ENCODE measurements at places on chromosomes 6 and 20.
A peak's percentile ranks its signal among the peaks of the same experiment; 100 is the strongest.

DNA sequence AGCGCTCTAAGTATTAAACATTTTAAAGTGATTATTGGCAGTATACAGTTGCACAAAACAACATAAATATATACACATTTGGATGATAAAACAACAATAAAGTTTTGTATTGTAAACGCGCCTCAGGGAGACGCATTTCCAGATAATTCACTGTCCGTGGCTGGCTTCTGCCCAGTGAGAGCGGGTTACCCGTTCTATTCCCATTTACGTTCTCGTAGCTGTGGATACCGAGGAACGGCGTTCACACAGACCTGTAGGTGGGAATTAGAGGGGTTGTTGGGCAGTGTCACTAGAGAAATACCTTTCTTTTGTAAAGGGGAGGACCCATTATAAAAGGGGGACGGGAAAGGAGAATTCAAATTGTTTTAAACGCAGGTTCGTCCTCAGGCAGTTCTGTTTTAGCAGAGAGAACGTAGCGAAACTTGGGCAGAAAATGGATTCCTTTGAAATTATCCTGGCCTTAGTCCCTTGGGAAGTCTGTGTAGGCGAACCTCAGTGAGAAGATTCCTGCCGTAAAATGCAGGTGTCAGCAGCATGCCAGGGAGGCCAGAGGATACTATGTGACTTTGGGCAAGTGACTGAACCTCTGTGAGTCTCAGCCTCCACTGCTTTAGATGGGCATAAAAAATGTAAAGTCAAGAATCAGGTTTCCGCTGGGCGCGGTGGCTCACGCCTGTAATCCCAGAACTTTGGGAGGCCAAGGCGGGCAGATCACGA is 756 bp downstream of the MTG2 start:
- DNase-seq = peak; percentile 1

DNA sequence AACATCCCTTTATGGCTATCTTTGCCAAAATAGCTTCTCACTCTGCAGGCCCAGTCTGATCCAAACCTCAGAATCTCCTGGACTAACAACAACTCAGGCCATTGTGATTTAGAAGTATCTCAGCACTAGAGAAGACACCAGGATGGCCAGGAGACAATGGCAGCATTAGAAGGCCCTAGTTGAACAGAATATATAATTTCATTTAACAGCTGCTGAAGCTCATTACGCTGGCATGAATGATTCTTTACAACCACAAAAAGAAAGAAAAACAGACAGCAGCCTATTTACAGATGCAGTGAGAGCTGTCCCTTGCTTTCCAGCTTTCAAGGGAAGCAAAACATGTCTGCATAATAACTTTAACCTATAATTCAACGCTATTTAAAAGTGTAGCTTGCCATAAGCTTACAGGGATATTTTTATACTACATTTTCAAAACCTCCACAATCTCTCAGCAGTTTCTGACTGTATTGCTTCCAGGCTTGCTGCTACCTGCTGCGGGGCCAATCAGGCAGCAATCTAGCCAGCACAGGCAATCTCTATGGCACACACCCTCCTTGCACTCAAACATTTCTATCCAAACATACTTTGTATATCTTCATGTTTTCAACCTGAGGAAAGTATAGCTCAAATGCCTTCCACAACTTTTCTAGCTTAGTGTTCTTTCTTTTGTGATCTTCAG is 107.3 kb downstream of the OGFRL1 start:
- no peak for DNase-seq

GRCh38 chr20:38293491-38294065 is 10.4 kb upstream of the BPI start:
- no peak for DNase-seq

- no peak for DNase-seq
Observed at GRCh38 chr6:66940003-66940402, 1233.0 kb upstream of the EYS start.

GRCh38 chr6:108287373-108287772 is 7.5 kb upstream of the AFG1L start:
- DNase-seq = no peak

DNA sequence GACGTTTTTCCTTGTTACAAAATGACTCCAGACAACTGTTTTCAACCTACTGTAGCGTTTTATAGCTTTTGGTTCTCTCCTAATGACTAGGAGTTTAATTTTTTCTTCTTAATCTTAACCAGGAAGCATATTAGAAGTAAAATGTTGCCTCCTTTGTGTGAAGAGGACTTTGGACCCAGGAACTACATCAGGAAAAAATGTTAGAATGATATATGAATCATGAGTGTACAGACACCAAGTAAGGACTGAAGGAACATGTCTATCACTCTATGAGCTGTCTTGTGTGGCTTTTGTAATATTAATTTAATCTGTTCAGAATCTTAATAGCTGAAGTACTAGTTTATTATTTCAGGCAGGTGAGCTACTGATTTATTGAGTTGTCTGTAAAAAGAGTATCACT is 71.0 kb upstream of the MARCKS start:
- no peak for DNase-seq

- no peak for DNase-seq
Observed at GRCh38 chr6:67467341-67467740, 1167.7 kb upstream of the ADGRB3 start.

GRCh38 chr6:99148111-99148510 is 200.4 kb upstream of the FBXL4 start:
- no peak for DNase-seq

- DNase-seq = no peak
Observed at GRCh38 chr20:64106981-64107735, at the start of gene NPBWR2. NPBWR2 (minus strand) TSS chr20:64107565; CDS start chr20:64106831, 734 bp downstream.

- peak; percentile 95 for DNase-seq
Observed at GRCh38 chr20:35768731-35769664, 2.8 kb upstream of the PHF20 start.

DNA sequence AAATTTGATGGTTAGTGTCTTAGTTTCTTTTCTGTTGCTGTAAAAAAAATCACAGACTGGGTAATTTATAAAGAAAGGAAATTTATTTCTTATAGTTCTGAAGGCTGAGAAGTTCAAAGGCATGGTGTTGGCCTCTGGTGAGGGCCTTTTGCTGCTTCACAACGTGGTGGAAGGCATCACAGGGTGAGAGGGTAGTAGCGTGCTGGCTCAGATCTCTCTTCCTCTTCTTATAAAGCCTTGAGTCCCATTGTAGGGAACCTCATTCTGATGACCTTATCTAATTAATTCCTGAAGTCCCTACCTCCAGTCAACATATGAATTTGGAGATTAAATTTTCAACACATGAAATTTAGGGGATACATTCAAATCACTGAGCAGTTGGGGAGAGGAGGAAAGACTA is 62.0 kb downstream of the ARID1B start:
- DNase-seq = no peak

DNA sequence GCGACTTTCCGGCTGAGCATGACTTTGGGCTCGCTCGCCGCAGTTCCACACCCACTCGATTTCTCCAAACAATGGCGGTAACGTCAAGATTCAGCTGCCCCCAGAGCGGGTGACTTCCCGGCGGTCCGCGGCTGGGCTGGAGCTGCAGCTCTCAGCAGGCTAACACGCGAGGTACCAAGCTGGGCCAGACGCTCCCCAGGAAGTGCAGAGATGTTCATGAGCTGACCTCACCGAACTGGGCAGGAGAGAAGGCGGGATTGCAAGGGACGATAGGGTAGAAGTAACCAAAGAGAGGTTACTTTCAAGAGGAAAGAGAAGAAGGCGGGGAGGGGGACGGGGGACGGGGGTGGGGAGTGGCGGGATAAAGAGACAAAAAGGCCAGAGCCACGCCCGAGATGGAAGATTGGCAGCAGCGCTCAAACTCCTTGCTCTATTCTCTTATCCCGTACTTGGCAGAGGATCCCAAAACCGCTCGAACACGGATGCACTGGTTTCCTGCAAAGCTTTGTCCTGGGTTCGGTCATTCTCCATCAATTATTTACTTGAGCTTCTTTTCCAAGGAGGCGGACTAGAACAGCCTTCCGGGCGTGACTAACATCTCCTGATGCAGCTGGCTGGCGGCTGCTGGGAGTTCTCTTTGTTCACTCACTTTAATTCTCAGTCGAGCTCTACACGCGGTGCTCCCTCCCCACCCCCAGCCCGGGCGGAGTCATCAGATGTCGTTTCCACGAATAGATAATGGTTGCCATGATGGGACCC is at the start of gene MTCL3:
MTCL3 (minus strand) TSS at position 626 of the 759 bp plus-strand sequence.
- peak; percentile 42 for DNase-seq

GRCh38 chr6:38169221-38169976 is 349.9 kb downstream of the ZFAND3 start:
- no peak for DNase-seq

- no peak for DNase-seq
Observed at GRCh38 chr6:167573461-167574215, 248.8 kb downstream of the TTLL2 start.

- DNase-seq = no peak
Observed at GRCh38 chr6:122136386-122136785, 263.1 kb upstream of the HSF2 start.

GRCh38 chr6:99416226-99416625 is 8.9 kb downstream of the PNISR start:
- no peak for DNase-seq

DNA sequence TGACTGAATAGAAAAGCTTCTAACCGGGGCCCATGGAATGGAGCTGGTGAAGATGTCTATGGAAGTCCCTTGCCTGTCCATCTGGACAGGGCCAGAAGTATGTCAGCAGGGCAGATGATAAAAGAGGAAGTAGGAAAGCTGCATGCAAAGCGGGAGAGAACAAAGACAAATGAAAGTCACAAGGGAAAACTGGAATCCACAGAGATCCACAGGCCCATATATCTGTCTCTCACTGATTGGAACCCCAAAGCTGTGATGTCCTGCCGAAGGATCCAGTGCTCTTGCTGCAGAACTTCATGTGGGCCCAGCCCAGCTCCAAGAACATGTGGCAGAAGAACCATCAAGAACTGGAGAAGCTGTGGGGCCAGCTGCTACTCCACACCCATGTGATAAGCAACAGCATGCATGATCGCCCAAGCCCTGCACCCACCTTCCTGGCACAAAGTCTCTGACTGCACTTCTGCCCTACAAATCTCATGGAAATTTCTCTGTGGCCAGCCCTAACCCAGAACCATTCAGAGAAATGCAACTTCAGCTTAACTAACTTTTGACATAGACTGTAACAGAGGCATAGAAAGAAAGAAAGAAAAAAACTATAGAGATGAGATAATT is 716.0 kb downstream of the KIF16B start:
- no peak for DNase-seq

- no peak for DNase-seq
Observed at GRCh38 chr6:76247527-76247926, 175.1 kb upstream of the IMPG1 start.

DNA sequence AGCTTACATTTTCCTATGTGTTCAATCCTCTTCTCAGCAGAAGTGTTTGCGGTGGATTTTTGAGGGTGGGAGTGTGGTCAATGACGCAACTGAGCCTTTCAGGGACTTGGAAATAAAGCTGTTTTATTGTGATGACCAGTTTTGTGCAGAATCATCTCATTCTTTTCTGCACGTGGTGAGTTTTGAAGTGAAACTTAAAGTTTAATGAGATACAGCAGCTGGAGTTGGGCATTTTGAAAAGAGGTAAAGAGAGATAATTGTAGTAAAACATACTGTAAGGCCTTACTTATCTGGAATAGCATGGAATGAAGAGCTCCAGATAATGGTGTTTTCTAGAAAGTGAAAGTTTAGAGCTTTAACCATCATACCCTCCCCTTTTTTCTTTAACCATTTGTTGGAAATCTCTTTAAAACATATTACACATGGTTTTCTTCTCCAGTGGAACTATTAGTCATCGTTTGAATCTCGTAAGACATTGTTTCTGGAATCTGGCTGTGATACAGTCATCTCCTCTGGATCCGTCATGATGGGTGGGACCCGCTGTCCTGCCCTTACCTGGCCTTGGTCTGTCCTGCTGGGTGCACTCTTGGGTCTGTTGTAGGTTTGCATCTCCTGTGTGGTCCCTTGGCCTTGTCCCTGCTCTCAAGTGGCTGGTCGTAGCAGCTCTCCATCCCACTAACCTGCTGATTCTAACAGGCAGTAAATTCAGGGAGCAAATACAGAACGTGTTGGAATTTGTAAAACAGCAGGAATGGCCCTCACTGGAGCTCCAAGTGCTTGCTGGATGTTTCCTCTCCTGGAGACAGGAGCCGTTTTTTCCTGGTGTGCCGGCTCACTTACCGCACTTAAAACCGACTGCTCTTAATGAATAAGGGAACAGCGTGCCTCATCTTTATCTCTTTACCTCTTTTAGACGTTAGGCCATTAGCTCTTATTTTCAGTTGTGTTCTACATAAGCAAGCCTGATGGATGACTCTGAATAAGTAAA is 29.8 kb downstream of the UST start:
- DNase-seq = peak; percentile 66

DNA sequence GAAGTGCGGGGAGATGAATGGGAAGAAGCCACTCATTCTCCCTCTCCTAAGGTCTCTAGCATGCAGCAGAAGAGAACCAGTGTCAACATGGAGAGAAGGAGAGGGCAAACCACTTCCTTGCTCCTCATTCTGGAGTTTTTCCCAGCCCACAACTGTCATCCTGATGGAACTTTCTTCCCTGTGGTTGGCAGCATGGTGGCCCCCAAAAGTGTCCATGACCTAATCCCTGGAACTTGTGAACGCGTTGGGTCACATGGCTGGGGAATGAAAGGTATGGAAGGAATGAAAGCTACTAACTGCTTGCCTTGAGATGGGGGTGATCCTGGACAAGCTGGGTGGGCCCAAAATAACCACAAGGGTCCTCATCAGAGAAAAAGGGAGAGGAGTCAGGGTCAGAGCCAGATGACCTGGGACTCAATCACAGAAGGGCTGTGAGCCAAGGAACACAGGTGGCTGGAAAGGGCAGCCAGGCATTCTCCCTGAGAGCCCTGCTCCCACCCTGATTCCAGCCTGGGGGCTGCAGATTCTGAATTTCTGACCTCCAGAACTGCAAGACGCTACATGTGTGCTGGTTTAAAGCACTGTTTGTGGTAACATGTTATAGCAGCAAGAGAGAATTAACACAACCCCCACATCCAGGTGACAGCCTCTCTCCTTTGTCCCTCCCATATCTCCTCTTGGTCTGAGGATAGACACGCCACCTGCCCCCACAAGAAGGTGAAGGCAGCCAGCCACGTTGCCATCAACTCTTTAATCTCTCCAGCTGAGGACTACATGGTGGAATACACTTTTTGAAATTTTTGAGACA is 63.2 kb downstream of the PYGB start:
- DNase-seq = no peak

- DNase-seq = no peak
Observed at GRCh38 chr6:15439410-15440025, 193.6 kb downstream of the JARID2 start.

GRCh38 chr20:39270837-39271604 is 308.9 kb downstream of the DHX35 start:
- no peak for DNase-seq

DNA sequence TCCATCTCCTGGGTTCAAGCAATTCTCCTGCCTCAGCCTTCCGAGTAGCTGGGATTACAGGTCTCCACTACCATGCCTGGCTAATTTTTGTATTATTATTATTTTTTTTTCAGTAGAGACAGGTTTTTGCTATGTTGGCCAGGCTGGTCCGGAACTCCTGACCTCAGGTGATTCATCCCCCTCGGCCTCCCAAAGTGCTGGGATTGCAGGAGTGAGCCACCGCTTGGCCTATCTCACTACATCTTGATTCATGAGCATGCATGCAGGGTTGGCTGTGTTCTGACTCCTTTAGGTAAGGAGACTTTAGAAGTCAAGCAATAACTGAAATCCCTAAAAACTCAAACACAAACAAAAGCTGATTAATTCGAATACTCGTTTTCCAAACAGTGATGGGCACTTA is 80.9 kb downstream of the GJA1 start:
- DNase-seq = no peak
